ENCODE measurements at places on chromosomes 3 and 15. TPM values are rescaled to one million over a fixed set of nuclear protein-coding genes. Genes with fewer than 3 reads are reported as not detected.

DNA sequence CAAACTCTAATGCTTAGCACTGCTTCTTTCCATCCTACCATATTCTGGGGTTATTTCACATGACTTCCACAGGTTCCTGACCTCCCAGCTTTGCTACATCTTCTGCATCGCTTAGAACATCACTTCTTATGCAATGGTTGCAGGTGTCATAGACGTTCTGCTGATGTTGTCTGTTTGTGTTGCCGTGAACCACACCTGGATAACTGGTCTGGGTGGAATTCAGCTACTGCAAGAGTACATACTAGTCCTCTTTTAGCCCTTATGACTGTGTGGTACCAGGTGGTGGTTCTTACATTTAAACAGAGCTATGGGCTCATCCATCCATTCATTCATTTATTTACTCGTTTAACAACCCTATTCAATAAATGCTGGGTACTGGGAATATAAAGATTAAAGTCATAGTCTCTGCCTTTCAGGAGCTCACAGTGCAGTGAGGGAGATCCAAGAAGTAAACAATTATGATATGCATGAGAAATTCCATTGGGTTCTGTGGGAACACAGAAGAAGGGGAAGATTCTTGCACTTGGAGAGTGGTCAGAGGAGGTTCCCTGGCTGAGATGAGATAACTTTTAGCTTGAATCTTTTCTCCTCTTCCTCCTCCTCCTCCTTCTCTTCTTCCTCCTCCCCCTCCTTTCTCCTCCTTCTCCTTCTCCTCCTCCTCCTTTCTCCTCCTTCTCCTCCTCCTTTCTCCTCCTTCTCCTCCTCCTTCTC, 30.8 kb downstream of the TMEM45A start:
- no peak for DNase-seq

- peak; percentile 71 for DNase-seq
Observed at GRCh38 chr15:88621789-88622604, 857 bp downstream of the AEN start.

Gene HRG
- not detected for total RNA-seq

DNA sequence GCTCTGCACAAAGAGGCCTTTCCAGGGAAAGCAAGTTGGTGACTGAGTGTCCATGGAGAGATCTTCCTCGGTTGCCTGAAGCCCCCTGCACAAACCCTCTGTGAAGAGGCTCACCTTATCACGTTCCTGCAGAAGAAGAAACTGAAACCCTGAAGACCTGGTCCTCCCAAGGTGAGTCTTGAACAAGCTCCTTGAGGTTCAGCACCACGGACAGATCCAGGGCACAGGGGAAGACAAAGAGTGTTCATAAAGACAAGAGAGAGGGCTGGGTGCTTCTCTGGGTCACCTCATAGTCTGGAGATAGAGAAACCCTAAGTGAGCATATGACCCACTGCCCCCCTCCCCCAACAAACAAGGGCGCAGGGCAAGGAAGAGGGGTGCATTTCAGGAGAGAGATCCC, 21.7 kb upstream of the TBC1D21 start:
- peak; percentile 49 for DNase-seq

DNA sequence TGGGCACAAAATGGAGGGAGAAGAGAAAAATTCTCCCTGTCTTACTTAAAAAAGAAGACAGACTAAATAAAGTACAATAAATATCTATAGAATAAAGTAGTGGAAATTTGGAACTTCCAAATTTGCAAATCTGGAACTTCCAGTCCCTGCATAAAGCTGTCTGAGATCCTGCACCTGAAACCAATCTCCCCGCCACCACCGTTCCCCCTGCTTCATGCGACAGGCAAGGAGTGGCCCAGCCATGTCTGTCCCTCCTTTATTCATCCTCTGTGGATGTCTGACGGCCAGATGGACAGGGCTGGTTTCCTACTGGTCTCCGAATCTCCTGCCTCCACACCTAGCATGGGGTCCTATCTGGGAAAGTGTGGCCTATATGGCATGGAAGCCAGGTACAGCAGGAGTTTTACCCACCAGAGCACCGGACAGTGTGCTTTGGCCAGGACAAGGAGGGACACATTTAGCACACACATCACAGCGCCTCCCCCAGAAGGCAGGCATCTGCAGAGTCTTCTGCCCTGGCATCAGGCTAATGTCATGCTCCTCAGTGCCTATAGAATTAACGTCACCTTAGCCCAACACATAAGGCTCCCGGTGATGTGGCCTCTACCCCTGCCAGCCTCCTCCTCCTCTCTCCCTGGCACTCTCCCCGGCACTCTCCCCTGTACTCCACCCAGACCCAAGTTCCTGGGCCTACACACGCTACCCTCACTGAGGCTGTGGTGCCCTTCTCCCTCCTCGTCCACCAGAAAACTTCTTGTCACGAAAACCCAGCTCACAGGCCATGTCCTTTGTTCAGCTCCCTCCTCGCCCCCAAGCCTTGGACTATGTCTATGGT, 170.8 kb downstream of the XXYLT1 start:
- no peak for DNase-seq

Gene UBE3A
- total RNA-seq, result 91.8 TPM

Gene WDR5B
- total RNA-seq, result 3.1 TPM

DNA sequence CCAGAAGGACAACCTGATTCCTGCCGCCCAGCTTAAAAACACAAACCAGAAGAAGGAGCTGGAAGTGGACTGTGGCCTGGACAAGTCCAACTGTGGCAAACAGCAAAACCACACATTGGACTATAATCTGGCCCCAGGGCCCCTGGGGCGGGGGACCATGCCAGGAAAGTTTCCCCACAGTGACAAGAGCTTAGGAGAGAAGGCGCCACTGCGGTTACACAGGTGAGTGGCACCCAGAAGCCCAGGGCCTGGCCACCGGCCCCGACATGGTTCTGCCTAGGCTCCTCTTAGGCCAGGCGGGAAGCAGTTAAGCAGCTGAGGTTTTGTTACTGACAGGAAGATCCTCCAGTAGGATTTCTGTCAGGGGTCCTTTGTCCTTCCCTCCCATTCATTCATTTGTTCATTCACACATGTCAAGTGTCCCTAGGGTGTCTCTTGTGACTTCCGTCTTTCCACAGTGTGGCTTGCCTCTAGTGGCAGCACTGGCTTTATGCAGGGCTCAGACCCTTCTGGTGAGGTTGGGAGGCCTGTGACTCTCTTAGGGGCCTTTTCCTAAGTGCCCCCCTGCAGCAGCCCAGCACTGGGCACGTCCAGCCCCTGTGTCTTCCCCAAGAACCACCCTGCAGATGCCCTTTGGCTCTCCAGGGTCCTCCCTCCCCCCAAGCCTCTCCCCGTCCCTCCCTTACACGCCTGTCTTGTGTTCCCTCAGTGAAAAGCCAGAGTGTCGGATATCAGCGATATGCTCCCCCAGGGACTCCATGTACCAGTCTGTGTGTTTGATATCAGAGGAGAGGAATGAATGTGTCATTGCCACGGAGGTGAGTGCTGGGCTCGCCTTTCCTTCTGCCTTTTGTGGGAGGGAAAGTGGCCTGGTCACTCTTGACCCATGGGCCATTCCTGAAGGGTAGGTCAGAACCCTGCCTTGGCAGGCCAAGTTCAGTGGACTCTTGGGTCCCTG, 7.8 kb downstream of the DLL4 start:
- DNase-seq, result no peak

DNA sequence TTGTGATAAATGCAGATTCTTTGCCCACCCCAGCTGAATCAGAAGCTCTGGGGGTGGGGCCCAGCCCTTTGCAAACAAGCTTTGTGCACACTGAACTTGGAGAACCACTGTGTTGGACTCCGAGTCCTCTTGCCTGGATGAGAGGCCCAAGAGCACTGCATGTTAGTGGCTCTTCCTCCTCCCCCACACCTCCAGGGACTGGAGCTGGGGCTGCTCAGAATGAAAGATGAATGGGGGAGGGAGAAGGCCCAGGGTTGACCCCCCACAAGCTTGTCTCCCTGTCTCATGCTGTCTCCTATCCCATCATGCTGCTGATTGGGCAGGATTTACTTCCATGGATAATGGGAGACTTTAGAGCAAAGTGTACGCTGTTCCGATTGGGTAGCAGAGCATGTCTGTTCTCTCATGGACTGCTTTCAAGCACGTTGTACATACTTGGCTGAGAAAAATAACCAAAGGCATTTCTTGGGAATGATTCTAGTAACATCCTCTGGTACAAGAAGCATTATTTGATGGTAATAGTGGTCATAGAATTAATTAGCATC, 99.6 kb downstream of the PGPEP1L start:
- no peak for DNase-seq

Gene SH3GL3
- total RNA-seq, result not detected

DNA sequence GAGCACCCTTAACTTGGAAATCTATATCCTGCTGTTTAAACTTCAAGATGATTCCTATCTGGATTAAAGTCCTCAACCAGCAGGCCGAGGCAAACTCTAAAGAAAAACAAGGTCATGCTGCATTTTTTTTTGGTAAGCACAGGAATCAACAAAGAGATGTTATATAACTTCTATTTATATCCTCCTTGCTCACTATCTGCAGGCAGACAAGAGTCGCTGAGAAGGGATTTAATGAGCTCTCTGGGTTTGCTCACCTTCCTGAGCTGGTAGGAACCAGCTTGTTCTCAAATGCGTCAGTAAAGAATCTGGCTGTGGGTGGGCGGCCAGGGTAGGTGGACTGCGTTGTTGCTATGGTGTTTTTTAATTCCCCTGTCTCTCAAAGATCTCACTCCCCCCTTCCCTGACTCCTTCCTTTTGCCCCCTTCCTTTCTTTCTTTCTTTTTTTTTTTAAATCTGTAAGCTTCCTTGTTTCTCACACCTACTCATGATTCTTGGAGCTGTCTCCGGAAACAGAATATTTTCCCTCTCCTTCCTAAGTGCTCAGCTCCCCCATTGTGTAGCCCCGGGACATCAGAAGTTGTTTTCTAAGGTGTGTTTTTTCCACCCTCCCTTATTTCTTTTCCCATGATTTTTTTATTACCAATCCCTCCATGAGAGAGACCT, 228.8 kb upstream of the BHLHE40 start:
- DNase-seq, result no peak

Measured in activated naive CD4-positive, alpha-beta T cell treated with anti-CD3 and anti-CD28 coated beads, Interleukin-2, amount 50 U/mL, for 72 hours (primary cell).